Osteocyte (in vitro differentiated cells): ENCODE measurements at places on chromosomes 6 and 20. TPM values are rescaled to one million over a fixed set of nuclear protein-coding genes. Genes with fewer than 3 reads are reported as not detected.

- DNase-seq: no peak
These were observed 92.1 kb upstream of the SPTLC3 start for GRCh38 chr20:12916699-12917098.

DNA sequence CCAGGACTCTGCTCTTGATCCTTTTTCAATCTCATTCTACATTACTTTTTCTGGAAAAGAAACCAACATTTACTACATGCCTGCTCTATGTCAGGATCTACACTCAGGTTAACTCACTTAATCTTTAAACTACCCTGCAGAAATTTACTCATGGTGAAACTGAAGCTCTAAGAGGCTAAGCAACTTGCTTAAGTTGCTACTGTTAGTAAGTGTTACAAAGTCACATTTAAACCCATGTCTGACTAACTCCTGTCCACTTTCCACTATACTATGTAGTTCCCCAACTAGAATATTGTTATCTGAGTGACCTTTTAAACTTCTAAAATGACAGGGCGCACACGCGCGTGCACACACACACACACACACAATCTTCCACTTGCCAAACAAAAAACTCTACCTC is 5.0 kb downstream of the CEP162 start:
- no peak for DNase-seq

- DNase-seq: no peak
These were observed 71.2 kb upstream of the PLCB4 start for GRCh38 chr20:8997701-8998117.

DNA sequence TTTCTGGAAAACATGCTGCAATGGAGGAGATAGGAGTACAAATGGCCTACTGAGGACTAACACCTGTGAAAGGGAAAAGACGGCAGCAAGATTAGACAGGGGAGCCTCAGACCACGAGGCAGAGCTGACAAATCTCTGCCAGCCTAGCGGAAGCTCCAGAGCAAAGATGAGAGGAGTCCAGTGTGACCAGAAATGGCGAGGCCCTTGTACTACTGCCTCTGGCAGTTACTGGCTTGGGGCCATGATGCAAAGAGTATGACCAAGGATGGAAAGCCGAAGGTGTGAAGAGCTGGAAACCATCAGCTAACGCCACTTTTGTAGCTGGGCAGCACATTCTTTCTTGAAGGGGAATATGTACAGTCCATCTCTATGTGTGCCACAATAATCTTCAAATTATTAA is 55.4 kb downstream of the RALGAPA2 start:
- DNase-seq: no peak

DNA sequence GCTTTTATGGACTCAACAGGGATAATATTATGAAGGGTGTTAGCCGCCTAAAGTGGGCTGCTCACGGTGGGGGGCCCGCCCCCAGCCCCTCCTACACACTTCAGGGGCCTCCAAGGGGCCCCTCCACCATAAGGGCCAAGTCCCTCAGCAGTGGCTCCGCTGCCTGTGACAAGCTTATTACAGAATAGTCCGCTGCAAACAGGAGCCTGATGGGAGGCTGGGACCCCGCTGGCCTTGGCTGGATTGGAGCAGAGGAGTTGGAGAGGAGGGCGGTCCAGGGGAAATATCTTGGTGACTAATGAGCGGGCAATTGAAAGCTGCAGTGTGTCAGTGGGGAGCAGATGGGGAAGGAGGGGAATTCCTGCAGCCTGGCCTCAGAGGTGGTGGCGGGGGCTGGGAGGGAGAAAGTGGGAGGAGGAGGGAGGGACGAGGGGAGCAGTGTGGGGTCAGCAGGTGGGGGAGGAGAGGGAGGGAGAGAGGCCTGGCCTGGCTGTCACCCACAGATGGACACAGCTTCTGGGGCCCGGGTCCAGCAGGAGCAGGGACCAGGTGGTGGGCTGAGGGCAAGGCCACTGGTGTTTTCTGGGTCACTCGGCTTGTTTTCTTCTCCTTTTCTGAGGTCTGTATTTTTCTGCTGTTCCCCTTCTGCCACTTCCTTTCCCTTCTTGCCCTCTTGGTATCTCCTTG is 57.6 kb upstream of the FOXP4 start:
- no peak for DNase-seq

- no peak for DNase-seq
These were observed 46.9 kb downstream of the RAMACL start for GRCh38 chr6:166539543-166539942.

DNA sequence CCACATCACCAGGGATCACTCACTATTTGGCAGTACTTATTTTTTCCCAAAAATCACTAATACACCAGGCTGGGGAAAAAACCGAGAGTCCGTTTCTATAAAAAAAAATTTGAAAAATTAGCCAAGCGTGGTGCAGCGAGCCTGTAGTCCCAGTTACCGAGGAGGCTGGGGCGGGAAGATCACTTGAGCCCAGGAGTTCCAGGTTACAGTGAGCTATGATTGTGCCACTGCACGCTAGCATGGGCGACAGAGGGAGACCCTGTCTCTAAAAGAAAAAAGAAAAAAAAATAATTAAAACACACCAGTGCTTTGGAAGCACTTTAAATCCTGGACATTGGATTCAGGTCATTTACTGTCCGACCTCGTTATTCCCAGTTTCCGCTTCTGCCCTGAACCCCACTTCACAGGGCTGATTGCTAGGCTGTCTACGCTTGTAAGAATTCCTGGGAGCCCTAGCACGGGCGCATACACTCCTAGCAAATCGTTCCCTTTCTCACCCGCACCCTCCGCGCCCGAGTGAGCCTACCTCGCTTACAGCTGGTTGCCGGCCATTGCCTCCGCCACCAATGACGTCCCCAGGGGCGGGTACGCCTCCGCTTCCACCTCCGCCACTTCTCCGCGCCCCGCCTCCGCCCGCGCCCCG is at the start of gene TPMT:
Gene TPMT, minus strand, starts transcription at position 571 of the 643 bp plus-strand sequence. CDS start 5,950 bp downstream, outside the sequence.
- DNase-seq: no peak

DNA sequence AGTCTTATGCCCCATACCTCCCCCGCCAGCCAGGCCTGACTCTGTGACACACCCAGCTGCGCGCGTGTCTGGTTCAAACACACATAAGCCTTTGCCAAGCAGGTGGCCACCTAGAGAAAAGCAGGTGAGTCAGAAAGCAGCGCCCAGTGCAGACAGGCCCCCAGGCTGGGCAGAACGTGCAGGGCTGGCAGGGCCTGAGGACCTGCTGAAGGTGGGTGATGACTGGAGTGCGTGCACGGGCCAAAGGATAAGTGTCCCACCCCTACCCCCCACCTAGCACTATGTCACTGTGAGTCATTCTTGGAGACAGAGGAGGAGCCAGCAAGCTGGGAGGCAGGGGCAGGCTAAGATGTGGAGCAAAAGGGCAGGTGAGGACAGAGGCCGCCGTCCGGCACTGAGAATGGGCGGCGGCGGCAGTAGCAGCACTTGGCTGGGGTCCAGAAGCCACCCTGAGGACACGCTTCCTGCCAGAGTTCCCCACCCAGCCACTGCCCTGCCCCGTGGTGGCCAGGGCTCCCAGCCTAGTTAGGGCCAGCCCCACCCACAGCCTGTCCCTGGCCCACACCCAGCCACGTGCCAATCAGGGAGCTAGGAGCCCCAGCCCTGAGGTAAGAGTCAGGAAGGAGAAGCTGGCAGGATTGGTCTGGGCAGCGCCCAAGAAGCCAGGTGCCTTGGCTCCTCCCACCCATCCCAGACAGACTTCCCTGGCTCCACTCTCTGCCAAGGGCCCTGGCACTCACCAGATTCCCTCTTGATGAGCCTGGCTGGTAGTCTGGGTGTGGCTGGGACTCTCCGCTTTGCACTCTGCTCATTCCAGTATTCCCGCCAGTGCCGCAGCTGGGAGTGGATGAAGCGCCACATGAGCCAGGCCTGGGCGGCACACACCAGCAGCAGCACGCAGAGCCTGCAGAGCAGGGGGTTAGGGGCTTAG is 72.7 kb downstream of the TRAM2 start:
- peak; percentile 96 for DNase-seq

- no peak for DNase-seq
These were observed 66.8 kb downstream of the RIN2 start for GRCh38 chr20:19824861-19825260.

DNA sequence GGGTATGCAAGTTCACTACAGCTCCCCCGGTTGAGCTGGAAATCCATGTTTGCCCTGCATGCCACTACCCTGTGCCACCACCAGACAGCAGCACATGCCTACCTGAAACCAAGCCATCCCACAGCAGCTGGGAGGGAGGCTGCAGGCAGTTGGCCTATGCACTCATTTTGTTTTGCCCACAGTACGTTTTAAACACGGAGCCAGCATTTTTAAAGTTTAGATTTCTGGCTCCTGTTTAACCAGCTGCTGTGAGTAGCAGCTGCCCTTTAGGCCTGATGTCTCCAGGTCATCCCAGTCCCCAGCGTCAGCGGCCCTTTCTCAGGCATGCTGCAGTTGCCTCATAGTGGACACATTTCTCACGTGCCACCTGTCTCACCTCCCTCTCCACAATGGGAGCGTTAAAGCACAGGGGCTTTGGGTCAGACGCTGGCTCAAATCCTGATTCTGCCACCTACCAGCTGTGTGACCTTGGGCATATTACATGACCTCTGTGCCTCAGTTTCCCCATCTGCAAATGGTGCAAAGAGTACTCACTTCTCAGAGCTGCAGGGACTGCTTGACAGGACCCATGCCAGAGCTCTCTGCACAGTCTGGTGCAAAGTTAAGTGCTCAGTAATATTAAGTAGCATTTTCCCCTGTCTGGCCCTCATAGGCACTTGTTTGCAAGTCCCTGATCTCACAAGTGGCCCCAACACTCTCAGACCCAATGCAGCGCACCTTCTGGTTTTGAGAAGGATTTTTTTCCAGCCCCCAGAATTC is 8.2 kb upstream of the UBE2V1 start:
- no peak for DNase-seq

- DNase-seq: no peak
These were observed 161.6 kb downstream of the ADAT2 start for GRCh38 chr6:143288923-143289322.

DNA sequence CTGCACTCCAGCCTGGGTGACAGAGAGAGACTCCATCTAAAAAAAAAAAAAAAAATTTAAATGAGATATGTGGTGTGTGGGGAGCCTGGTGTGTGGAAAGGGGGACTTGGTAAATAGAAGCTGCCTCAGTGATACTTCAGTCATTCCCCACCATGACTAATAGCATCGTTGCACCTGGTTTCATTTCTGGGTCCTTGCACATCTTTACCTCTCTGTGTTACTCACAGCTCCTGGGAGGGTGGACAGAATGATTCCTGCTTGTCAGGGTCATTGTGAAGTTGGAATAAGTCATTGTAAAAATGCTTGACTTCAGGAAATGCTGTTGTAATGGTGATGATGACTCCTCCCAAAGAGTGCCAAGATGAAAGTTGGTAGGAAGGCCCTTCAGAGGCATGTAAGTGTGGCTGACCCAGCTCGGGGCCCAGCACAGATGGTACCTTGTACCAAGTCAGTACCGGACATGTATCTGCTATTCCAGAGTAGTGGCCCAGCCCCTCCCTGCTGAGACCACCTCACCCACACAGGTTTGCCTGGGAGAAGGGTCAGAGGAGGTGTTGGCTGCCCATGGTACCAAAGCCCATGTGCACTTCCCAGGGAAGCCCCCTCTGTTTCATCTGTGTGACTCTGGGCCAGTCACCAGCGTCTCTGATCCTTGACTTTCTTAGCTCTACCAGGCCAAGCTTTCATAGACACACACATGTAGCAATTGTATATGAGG is 48.4 kb downstream of the PLAGL2 start:
- DNase-seq: no peak

- no peak for DNase-seq
These were observed 34.4 kb upstream of the CDH22 start for GRCh38 chr20:46342451-46343347.

DNA sequence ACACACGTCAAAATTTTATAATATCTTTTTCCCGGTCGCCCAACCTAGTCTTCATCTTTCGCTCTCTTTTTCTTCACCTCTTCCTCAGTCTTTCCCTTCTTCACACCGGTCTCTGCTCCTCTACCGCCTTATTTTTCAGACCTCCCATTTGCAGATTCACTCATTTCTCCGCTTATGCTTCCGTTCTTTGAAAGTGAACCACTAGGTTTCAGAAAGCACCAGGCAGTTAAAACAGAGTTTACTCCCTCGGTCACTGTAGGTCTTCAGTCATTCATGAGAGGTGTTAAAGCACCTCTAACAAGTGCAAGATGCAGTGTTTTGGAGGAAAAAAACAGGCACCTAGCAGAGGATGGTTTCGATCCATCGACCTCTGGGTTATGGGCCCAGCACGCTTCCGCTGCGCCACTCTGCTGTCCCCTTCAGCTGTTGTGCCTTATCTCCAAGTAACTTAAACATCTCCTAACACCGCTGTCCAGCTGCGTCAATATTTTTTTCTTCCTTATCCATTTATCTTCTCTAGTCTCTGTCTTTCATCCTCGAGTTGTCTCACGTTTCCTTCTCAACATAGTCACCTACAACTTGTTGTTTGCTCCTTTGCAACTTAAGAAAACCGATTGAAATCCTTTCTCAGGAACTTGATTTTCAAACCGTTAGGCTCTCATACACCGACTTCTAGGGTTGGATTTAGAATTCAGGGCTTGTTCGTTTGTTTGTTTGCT is 119.7 kb upstream of the ZNF184 start:
- no peak for DNase-seq

DNA sequence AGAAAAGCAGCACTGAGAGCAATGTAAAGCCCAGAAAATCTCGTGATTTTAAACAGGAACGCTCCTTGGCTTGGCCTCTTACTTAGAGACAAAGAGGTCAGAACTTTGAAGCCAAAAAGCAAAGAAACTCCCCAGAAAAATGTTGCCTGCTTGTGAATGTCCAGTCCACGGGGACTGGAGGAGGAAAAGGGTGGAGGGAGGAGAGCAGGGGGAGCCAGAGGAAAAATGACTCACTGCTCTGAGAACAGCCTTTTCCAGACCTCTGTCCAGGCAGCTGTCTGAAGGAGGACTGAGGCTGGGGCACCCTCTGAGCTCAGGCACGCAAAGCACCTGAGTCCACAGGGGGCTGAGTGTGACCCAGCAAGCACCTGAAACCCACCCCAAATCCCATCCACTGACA is 64.7 kb downstream of the TRAM2 start:
- DNase-seq: no peak

GRCh38 chr6:37027811-37028469 is 22.5 kb downstream of the FGD2 start:
- DNase-seq: no peak

SDC4 gene
- 31.5 and 32.3 TPM in 2 replicates for total RNA-seq

ARMH2 gene
- not detected in 2 replicates for total RNA-seq

MUCL3 gene
- total RNA-seq: not detected in 2 replicates

SYCP2L gene
- 4.3 and 7.1 TPM in 2 replicates for total RNA-seq

OPRL1 gene
- 1.6 and 2.1 TPM in 2 replicates for total RNA-seq

LY6G6D gene
- total RNA-seq: not detected in 2 replicates

RBPJL gene
- total RNA-seq: not detected in 2 replicates

C20orf141 gene
- not detected in 2 replicates for total RNA-seq
